ENCODE measurements at places on chromosomes 16 and 17. TPM values are rescaled to one million over a fixed set of nuclear protein-coding genes. Genes with fewer than 3 reads are reported as not detected.

The CEP295NL gene
- total RNA-seq, result 1.3 TPM

DNA sequence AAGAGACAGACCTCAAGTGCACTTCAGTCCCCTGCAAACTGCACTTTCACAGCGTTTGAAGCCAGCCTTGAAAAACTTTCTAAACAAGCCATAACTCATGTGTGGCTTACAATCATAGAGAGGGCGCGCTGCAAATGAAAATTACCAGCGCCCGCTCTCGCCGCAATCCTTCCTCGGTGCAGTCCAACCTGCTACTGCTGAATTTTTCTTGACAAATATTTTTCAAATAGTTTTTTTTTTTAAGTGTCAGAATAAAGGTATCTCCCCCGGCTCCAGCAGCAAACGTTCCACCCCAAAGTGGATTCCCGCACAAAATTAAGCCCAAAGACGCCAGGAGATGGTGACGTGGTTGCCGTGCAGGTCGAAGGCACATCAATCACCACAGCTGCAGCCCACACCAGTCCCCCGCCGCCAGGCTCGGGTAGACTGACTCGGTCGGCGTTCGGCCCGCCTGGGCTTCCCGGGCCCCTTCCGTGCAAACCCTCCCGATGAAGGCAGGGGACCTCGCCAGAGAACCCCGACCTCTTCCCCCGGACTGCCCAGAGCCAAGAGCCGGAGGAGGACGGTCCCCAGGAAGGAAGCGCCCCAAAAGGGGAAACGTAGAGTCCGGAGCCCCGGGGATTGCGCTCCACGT, 630 bp downstream of the GRB2 start:
- no peaks in the 10 kb centered on the region for H3K36me3 ChIP-seq
- peak; percentile 80 for DNase-seq
- H3K4me3 ChIP-seq, result peak overlapping the region; percentile 97
- H3K4me1 ChIP-seq, result peaks cover 45% of the 10 kb centered on the region

The SPNS2 gene
- total RNA-seq, result 5.3 TPM

- DNase-seq, result peak; percentile 67
- H3K36me3 ChIP-seq, result no peaks in the 10 kb centered on the region
Observed at GRCh38 chr17:39151150-39151942, at the start of gene PLXDC1. PLXDC1 (minus strand) TSS chr17:39151637; CDS start chr17:39151437, 200 bp downstream.

All from sigmoid colon (tissue), 7 donors.